ENCODE measurements at places on chromosomes 16 and 17.

DNA sequence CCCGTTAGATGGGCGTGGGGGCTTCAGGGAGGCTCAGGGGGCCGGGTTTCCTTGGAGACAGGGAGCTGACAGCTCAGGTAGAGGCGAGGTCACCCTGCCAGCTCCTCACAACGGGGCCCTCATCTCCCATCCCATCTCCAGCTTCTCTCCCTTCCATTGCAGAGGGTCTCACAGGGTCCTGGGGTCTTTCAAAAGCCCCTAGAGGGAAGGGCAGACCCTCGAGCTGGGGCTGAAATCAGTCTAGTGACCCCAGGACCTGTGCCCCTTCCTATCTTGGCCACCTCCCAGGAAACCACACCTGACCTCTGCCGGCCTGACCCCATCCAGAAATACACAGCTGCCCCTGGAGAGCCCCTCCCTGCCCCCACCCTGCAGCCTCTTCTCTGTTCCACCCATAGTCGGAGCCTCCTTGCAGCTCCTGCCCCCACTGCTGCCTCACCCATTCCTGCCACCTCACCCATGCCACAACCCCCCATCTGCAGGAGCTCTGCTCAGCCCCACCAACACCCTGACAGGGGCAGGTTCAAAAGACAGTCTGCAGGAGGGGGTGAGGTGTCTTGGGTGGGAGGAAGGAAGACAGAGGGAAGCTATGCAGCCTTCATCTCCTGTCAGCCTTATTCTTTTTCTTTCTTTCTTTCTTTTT, 23.4 kb downstream of the PIK3R5 start:
- no peak for DNase-seq

GRCh38 chr17:61158376-61158775, 241.3 kb upstream of the TBX2 start:
- DNase-seq: no peak

DNA sequence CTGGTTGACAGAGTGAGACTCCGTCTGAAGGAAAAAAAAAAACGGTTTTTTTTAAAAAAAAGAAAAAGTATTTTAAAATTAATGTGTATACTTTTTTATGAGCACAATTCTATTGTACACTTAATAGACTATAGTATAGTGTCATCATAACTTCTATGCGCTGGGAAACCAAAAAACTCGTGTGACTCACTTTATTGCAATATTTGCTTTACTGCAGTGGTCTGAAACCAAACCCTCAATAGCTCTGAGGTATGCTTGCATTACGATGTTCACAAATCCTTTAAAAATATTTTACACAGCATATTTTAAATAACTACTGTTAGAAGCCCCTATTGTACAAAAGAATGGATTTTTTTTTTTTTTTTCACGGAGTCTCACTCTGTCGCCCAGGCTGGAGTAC, 12.4 kb upstream of the MAP2K6 start:
- DNase-seq: no peak

- no peak for DNase-seq
These were observed 489.3 kb upstream of the SOX9 start for GRCh38 chr17:71631483-71631882.

All from activated T-helper 9 cell treated with anti-CD3 and anti-CD28 coated beads, Interleukin-2, amount 50 U/mL, for 16 hours (primary cell).